Left ventricle myocardium superior (tissue), 1 donor: ENCODE measurements at places on chromosomes 16 and 17. TPM values are rescaled to one million over a fixed set of nuclear protein-coding genes. Genes with fewer than 3 reads are reported as not detected.

Gene HCRT
- total RNA-seq: not detected

DNA sequence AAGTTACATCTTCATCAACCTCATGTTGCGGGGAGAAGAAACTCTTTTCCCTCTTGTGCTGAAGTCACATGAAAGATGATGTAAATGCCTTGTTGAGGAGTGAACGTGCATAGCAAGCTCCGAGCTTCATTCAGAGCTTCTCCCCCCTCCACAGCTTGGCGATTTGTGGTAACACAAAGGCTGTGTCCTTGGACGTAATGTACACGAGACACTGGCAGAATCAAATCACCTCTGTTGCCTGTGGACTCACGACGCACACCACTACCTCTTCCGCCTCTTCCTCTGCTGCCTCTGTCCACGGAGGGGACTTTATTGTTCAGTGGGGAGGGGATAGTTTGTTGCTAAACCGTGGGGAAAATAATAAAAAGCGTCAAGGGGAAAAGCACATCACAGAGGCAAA is 54.9 kb upstream of the CHMP6 start:
- DNase-seq: no peak

- no peak for DNase-seq
Measured at GRCh38 chr17:74260525-74260850, 13.5 kb upstream of the DNAI2 start.

GRCh38 chr16:78926723-78927210 is 673.8 kb downstream of the MAF start:
- DNase-seq: no peak

DNA sequence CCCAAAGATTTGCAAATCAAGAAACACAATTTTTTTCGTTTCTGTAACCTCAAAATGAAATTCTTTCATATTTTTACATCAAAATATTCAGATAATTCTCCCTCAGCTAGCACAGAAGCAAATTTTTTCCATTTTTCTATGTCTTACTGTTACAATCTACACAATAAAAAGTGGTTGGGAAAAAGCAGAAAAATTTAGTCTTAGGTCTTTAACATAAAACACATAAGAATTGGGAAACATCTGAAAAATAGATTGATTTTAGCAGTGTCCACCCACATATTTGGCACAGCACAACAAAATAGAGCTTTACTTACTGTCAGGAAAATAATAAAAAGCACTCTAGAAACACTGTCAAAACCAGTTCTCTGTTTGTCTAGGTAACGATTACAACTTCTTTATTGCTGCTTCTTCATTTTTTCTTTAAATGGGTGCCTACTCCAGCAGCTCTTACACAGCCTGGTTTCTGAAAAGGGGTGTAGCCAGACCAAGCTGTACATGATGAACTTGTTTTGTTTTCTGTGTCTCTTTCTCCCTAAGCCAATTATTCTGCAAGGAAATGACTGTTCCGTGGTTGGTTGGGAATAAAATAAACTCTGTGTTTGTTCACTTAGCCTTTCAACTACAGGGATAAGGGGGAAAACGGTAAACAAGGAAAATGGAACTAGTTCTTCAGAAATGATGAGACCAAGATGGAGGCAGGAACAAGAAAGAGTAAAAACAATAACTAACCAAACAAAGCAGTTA is at the start of gene ABCA6:
Gene ABCA6, minus strand, starts transcription at position 465 of the 744 bp plus-strand sequence. CDS start 1,192 bp downstream, outside the sequence.
- no peak for DNase-seq
